ENCODE measurements at places on chromosomes 2 and 18.
A peak's percentile ranks its signal among the peaks of the same experiment; 100 is the strongest.

DNA sequence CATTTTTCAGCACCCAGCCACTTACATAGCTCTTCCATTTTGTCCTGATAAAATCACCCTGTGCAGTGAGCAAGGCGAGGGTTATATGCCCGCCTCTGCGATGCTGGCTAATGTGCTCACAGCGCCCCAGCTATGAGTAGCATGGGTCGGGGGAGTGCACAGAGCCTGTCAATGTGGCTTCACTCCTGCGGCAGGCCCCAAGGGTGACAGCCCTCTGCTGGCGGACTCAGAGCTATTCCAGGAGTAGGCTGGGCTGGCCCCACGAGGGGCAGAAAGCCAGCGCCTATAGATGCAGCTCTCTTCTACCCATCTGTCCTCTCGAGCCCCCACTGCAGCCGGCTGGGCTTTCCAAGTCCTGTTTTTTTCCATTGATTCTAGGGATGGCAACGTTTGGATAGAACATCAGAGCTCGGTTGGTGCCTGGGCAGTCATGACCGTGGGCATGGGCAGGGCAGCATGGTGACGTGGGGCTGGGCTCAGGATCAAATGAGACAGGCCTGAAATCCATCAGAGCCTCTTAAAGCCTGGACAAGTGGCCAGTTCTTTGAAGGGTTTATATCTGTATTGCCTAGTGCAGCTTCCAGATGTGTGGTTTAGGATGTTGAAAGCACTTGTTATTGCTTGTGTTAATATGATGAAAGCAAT, 134.7 kb downstream of the MCFD2 start:
- no peak for DNase-seq

- DNase-seq, result no peak
These were observed 39.7 kb upstream of the B3GNT7 start for GRCh38 chr2:231355508-231356465.

GRCh38 chr2:231601356-231602229, 8.9 kb downstream of the TEX44 start:
- DNase-seq, result peak; percentile 82

DNA sequence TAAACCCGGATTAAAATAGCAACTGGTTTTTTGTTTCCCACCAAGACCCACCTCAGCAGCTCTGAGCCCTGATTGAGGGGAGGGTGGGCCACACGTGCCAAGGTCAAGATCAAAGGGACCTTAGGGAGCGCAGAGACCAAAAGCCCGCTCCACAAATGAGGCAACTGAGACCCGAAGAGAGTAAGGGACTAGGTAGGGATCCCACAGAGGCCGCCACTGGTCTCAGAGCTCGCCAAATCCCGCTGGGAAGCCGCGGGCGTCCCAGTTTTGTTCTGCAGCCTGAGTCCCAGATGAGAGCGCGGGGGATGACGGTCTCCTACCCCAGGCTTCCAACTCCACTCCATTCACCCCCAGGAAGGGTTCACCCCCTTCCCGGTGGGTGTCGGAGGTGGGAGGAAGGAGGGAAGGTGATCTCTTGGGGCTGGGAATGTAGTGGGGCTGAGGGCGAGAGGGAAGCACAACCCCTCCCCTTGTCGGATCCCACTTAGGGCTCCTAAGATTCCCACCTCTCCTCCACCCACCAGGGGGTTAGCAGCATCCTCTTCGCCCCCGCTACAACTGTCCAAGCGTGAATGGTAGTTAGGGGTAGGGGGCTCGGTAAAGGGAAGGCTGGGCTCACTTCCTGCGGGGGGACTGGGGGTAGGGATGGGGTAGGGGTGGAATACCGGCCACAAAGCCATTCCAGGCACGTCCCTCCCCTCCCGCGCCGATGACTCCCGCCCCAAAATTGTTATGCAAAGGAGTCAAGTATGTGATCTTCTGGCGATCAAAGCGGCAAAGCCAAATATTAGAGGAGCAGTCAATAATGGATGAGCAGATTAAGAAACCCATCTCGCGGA, 7.3 kb upstream of the EN1 start:
- DNase-seq, result no peak

- peak; percentile 63 for DNase-seq
These were observed 127.3 kb downstream of the BCL2 start for GRCh38 chr18:63192126-63192884.

DNA sequence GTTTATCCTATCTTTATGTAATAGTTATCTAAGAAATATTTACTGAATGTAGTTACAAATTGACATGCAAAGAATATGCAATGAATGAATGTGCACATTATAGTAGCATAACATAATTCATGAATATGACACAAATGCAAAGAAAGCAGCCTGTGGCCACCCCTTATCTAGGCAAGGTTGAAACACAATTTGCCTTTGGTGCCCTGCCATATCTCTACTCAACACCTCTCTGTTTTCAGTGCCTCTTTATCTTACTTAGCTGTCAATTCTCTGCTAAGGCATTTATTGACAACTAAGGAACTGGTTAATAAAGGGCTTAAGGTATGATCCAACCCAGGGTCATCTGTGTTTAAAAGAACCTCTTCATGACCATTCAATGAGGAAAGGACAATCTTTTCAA, 18.9 kb downstream of the REV1 start:
- DNase-seq, result no peak

DNA sequence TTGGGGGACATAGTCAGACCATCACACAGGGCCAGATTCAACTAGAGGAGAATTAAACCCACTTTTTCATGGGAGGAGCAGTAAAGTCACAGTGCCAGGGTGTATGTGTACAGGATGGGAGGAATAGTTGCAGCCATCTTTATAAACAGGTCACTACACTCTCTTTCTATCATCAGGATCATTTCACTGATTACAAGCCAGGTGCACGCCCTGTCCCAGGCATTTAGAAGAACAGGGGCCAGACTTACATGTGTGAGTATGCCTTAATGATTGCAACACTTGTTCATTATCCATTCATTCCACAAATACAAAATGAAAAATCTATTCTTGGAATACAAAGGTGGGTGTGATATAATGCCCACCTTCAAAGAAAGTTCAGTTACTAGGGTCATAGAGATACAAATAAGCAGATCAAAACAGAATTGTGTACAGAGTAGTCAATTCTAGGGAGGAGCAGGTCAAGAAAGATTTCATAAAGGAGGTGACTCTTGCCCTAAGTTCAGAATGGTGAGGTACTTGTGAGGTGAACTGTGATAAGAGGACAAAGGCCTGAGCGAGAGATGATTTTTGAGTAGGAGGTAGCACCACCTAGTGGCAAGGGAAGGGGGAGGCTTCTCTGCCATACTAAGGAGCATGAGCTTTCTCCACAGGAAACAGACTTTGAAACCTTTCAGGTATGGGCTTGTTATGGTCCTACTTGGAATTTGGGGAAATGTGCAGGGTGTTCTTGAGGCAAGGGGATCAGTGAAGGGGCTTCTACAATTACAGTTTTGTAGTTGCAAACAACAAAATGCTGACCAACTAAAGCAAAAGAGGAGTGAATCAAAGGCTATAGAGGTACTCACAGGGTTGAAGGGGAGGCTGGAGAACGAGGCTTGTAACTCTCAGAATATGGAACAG, 156.3 kb downstream of the SUCLG1 start:
- peak; percentile 55 for DNase-seq

GRCh38 chr2:118232796-118233195, 144.5 kb downstream of the INSIG2 start:
- no peak for DNase-seq

GRCh38 chr2:26249625-26250024, 4.9 kb downstream of the HADHB start:
- DNase-seq, result no peak

DNA sequence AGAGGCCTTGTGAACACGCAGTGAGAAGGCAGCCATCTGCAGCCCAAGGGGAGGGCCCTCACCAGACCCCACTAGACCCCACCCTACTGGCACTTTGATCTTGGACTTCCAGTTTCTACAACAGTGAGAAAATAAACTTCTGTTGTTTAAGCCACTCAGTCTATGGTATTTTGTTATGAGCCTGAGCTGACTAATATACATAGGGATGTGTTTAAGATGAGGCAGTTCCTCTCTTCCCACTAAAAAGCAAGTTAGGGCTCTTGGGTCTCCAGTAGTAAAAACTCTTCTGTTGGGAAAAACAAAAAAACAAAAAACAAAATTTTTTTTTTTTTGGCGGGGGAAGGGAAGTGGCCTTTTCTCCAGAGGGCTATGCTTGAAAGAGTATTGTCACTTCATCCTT, 233.2 kb upstream of the SMAD7 start:
- no peak for DNase-seq

DNA sequence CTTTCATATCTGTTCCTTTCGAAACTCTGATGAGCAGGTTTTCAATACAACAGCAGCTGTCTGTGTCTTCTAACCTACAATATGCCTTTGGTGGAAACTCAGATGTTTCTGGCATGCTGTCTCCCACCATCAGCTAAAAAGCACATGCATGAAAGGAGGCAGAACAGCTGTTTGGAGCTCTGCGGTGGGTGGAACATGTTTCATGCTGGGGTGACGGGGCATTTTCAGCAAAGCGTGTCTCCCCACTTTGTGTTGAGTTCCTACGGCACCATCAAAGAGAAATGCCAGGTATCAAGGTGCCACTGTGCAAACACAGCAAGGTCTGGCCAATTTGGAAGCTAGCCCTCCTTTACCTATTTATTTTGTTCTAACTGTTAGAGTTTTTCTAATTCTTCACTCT, 290.1 kb downstream of the CLIP4 start:
- DNase-seq, result no peak
